ENCODE measurements at places on chromosomes 2 and 18. TPM values are rescaled to one million over a fixed set of nuclear protein-coding genes. Genes with fewer than 3 reads are reported as not detected.

The C2orf15 gene
- total RNA-seq, result under 0.01 TPM

The STARD6 gene
- total RNA-seq, result not detected

The KIAA2012 gene
- not detected for total RNA-seq

The MC5R gene
- not detected for total RNA-seq

The MROH2A gene
- not detected for total RNA-seq

The NCKAP1 gene
- 61.8 TPM for total RNA-seq

The ATG9A gene
- 36.8 TPM for total RNA-seq
